NCI-H187 (cell line): ENCODE measurements at places on chromosomes 7 and 10.

GRCh38 chr10:29621161-29621560 is 13.6 kb downstream of the SVIL start:
- DNase-seq: no peak

GRCh38 chr10:91312382-91312733 is 91.9 kb downstream of the PCGF5 start:
- no peak for DNase-seq

DNA sequence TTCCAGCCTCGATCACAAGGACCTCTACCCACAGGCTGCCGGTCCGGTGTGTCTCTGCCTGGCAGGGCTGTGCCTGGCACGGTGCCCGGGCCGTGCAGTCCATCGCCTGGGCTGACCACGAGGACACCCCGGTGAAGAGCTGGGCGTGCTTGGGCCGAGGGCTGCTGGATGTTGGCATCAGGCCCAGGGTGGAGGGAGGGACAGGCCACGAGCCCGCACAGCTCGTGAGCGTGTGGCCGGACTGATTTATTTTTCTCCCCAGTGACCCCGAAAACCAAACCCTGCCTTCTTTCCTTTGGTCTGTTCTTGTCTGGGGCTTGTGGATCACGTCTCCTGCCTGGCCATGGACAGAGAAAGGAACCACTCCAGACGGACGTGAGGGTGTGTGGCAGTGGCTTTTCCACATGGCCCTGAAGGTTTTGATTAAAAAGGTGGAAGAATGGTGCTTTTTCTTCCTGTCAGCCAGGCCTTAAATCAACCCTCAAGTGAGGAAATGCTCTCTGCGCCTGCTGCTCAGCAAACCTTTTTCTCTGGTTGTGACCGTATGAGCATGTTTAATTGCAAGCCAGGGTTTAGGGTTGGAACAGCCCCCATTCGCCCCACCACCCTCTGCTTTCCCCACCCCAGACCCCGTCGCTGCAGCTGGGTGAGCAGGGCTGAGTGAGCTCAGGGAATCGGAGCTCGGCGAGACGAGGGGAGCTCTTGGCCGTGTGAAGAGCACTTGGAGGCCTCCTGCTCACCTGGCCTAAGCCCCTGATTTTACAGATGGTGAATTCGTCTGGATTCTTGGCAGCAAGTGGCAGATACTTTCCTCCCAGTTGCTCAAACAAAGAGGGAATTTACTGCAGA is 130.1 kb downstream of the RGS10 start:
- no peak for DNase-seq

GRCh38 chr7:46707973-46708372 is 786.9 kb upstream of the IGFBP3 start:
- no peak for DNase-seq

DNA sequence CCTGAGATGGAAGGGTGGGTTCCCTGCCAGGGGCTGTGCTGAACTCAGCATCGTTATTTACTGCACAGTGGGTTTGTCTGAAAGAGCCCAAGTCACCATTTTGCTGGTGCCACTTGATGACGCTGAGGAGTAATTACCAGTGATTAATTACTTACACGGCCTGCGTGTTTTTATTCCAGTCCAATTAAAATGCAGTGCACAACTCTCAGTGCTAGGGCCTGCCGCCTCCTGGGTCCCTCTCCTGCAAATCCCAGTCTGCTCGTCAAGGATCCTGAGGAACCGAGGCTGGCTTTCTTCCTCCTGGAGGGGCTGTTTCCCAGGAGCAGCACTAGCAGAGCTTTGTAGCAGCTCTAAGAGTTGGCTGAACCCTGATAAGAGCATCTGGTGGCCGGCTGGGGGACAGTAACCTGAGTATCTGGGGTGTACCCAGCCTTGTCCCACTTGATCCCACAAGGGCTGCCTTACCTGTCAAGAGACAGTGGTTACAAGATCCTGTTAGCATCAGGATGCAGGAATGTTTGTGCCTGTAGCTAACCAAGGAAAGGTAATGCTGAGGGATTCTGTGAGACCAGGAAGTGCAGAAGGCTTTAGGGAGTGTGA is 45.1 kb upstream of the LRRC4 start:
- no peak for DNase-seq

- DNase-seq: no peak
These were observed 221.0 kb upstream of the KLF14 start for GRCh38 chr7:130954918-130955564.

DNA sequence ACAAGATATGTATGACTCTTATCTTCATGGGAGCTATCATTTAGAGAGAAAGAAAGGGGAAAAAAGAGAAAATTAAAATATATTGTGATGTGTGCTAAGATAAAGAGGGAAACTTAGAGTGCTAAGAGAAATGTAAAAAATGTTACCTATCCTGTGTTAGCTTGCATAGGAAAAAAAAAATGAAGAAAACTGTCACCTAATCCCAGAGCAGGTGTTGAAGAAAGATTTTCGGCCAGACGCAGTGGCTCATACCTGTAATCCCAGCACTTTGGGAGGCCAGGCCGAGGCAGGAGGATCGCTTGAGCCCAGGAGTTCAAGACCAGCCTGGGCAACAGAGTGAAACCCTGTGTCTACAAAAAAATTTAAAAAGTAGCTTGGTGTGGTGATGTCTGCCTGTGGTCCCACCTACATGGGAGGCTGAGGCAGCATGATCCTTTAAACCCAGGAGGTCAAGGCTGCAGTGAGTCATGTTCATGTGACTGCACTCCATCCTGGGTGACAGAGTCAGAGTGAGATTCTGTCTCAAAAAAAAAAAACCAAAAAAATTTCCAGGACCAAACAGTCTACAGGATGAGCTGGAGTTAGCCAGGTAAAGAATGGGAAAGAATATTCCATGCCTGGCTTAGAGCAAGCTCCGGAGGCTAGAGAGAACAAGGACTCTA is 2.4 kb upstream of the MKLN1 start:
- DNase-seq: no peak

DNA sequence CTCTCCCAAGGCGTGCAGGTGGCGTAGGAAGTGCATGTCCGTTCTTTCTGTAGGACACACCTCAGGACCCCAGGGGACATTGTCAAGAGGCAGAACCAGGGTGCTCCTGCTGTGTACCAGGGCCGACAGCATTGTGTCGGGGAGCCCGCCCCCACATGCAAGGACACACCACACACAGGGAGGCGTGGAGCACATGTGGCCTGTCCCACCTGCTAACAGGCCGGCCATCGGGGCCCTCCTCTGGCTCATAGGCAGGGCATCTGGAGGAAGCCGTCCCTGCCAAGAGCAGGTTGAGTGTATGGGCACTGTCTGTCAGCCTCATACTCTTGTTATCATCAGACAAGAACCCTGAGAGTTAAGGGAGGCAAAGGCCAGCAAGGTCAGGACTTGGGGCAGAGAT is 12.7 kb downstream of the RET start:
- DNase-seq: no peak

- DNase-seq: no peak
These were observed 552 bp downstream of the SLC25A16 start for GRCh38 chr10:68526634-68527307.

- DNase-seq: no peak
These were observed 161.9 kb downstream of the GRK5 start for GRCh38 chr10:119368991-119369869.

- DNase-seq: no peak
These were observed 2.1 kb upstream of the KAT6B start for GRCh38 chr10:74824184-74824899.

DNA sequence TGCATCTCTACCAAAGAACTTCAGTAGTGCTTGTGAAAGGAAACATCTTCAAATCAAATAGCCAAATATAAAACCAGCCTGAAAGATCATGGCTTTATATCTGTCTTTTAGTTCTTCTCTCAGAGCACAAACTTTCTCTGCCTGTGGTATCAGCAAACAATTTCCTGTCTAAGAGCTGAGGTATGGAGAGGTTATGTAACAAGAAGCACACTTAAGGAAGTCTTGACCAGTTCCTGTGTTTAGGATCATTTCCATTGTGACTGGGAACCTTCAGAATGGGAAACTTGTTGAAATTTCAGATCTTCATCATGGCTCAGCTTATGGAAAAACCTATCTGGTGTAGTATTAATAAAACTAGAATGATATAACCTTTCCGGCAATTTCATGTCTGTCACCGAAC is 148.8 kb downstream of the MBL2 start:
- no peak for DNase-seq

GRCh38 chr10:70595566-70596016 is 7.0 kb downstream of the PRF1 start:
- no peak for DNase-seq

- DNase-seq: no peak
These were observed 25.0 kb downstream of the RTKN2 start for GRCh38 chr10:62243647-62243997.
